Caki2 (cell line): ENCODE measurements at places on chromosomes 1 and 21. TPM values are rescaled to one million over a fixed set of nuclear protein-coding genes. Genes with fewer than 3 reads are reported as not detected.

The UBQLN4 gene
- 12.4 and 36.6 TPM in 2 replicates for total RNA-seq

DNA sequence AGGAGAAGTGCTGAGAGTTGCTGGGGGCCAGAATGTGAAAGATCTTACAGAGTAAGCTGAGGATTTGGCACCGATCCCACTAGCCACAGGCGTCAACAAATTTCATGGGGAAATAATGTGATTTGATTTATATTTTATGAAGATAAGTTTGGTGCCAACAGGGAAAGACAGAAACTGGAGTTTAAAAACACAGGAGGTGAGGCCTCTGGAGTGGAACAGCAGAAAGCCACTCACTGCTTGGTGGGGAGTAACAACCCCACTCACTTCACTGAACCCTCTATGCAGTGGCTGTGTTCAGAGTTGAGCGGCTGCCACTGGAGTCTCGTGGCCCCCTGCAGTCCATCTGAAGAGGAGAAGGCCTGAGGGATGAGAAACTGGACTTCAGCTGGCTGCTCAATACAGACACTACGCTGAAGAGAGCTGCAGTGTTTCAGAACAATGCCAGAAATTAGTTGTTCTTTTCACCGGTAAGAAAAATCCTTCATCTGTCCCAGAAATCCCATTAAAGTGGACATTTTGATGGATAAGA is 48.0 kb upstream of the RXRG start:
- DNase-seq, result no peak

The SHE gene
- total RNA-seq, result not detected in 2 replicates

- no peak for DNase-seq
These were observed 148.9 kb downstream of the GLUL start for GRCh38 chr1:182242641-182243040.

The SIM2 gene
- total RNA-seq, result 0.27 TPM in 1 of 2 replicates, not detected in the other

DNA sequence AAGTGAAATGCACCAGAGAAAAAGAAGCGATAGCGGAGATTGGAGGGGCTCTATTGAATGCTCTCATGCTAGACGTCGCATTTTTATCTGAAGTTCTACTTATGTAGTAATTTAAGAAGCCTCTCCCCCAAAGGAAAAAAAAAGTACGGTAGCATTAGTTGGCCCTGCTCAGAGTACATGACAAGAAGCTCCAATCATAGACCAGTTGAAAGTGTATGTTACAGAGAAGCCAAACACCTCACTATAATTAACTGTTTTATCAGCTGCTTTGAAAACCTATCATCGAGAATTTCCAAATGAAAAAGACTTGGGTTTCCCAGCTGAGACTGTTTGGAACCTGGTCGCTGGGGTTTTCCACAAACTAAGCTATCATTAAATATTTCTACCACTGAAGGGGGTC is 19.6 kb upstream of the OVAAL start:
- DNase-seq, result no peak

The GRIK1 gene
- not detected in 2 replicates for total RNA-seq

The MPL gene
- total RNA-seq, result not detected in 2 replicates

DNA sequence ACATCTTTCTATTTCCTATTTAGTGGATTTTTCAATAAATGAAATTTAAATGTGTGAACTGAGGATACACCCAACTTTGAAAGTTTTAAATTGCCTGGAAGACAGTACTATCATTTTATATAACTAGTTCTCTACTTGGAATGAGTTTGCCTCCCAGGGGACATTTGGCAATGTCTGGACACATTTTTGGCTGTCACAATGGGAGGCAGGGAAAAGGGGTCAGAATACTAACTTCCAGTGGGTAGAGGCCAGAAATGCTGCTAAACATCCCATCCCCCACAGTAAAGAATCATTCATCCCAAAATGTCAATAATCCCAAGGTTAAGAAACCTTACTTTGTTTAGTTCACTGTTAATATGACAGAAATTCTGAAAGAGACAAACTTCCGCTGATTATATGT is 13.2 kb upstream of the NRAS start:
- DNase-seq, result no peak

The UBL4B gene
- not detected in 2 replicates for total RNA-seq

GRCh38 chr1:17605582-17606344 is 66.3 kb downstream of the ARHGEF10L start:
- DNase-seq, result no peak

The FCAMR gene
- total RNA-seq, result 0.14 TPM in 1 of 2 replicates, not detected in the other

- DNase-seq, result no peak
These were observed 49.0 kb upstream of the TSPAN2 start for GRCh38 chr1:115138271-115138670.

The PRAMEF9 gene
- not detected in 2 replicates for total RNA-seq

DNA sequence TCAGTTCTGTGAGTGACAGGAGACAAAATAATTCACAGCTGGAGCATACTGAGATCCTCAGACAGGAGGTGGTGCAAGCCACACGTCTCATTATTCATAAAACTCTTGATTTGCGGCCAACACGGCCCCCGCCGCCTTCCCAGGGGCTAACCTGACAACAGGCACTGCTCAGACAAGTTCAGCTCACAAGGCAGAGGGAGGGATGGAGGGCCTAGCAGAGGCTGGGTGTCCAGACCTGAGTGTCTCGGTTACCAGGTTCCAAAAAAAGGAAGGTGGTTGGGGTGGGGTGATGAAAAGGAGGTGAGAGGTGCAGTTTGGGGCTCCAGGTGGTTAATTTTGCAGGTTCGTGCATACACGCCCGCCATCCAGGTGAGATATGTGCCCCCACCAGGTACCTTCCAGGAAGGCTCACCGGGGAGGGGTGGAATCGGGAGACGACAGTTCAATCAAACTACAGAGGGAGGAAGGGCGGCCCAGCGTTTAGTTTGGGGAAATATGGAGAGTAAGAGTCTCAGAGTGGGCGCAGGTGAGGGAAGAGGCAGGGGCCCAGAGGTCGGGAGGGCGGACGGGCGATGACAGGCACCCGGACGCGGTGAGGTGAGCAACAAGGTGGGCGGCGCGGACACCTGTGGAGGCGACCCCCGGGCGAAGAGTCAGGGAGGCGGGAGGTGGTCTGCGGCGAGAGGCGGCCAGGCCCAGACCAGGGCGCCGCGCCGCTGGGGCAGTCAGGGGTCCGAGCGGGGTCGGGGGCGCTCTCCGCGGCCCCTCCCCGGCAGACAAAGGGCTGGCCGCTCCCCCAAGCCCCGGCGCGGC is 629 bp downstream of the CTNNBIP1 start:
- no peak for DNase-seq

- no peak for DNase-seq
These were observed 973 bp downstream of the KRTAP10-11 start for GRCh38 chr21:44647222-44647552.

The GJC2 gene
- total RNA-seq, result 0.10 TPM in 1 of 2 replicates, not detected in the other

GRCh38 chr1:155044812-155045657 is 6.1 kb upstream of the ADAM15 start:
- peak; percentile 68 for DNase-seq

DNA sequence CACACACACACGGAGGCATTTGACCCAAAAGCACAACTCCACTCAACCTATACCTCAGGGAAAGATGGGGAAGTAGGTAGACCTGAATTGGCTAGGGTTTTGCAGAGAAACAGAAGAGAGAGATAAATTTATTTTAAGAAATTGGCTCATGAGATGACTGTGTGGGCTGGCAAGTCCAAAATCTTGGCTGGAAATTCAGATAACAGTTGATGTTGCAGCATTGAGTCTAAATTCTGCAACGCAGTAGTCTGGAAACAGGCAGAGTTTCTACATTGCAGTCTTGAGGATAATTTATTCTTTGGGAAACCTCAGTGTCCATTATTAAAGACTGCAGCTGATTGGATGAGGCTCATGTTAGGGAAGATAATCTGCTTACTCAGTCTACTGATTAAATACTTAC is 4.3 kb upstream of the LCE2B start:
- no peak for DNase-seq

- DNase-seq, result no peak
These were observed 37.2 kb upstream of the C1orf115 start for GRCh38 chr1:220652995-220653394.

The BEST4 gene
- not detected in 2 replicates for total RNA-seq

DNA sequence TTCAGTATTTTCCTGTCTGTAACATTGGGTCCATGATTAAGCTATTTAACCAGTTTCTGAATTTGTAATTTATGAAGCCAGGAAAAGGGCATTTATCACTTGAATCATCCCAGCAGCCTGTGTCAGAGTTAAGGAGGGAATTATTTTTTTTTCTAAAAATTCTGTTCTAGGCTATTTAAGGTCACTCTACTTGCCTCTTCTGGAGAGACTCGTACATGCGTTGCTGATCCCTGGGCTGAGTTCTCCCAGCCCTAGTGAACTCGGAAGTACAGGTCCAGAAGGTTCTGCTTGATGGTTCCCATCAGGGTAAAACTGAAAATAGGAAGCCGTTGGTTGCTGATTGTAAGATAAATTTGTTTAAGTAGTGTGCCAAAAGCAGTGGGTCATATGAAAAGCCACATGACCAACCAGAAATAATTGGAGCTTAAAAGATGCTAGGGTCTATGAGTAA is 90.7 kb downstream of the GPR88 start:
- no peak for DNase-seq

The CELA3B gene
- not detected in 2 replicates for total RNA-seq

The CIART gene
- 10.3 and 15.3 TPM in 2 replicates for total RNA-seq

- no peak for DNase-seq
These were observed 26.5 kb upstream of the ATP2B4 start for GRCh38 chr1:203599875-203600781.

GRCh38 chr1:200118779-200119505 is 91.4 kb downstream of the NR5A2 start:
- no peak for DNase-seq

DNA sequence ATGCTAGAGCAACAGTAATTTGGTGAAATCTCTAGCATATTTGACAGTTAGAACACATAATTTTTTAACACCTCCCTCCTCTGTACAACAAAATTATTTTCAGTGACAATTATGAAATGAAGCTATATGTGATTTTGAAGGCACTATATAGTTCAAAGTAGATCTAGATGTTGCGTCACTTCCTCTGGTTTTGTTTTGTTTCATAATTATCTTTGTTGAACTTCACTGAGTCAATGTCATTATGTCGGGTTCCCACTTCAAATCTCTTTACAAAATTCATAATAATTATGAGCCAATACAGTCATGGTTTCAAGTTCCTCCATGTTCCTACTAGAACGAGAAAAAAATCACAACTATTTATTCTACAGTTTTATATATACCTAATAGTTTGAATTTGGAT is 254.8 kb upstream of the PLXNA2 start:
- no peak for DNase-seq

The NKAIN1 gene
- 0.54 and 3.2 TPM in 2 replicates for total RNA-seq

DNA sequence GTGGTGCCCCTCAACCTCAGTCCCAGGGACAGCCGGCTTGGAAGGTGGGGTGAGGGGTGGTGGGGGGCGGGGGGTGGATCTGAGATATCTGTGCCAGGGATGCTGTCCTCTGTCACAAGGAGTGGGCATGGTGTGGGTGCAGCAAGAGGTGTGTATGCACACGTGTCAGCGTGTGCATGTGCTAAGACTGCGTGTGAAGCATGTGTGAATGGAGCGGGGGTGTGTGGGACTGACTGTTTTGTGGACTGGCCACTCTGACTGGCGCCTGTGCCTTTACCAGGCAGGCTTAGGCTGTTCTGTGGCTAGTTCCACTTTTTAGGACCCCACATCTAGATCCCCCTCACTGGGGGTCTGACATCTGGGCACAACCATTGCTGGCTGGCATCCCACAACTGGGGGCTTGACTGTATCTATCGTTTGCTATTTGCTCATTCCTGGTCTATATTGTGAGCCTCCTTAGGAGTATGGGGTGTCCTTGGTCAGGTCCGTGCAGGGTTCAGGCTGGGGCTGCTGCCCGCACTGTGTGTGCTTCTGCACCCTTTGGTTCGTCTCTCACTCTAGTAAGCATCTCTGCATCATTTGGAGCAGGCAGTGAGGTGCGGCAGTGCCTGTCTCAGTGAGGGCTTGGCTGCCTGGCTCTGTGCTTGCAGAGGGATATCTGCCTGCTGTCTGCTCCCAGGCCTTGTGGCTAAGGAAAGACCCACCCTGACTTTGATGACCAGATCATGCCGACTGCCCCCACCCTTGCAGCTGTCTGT is 1.9 kb downstream of the AMPD2 start:
- DNase-seq, result no peak

The KIRREL1 gene
- 62.9 and 80.2 TPM in 2 replicates for total RNA-seq

The CHD5 gene
- total RNA-seq, result not detected in 2 replicates

- no peak for DNase-seq
These were observed 43.5 kb downstream of the GBP6 start for GRCh38 chr1:89407360-89407759.

GRCh38 chr1:230187290-230187689 is 120.3 kb downstream of the GALNT2 start:
- no peak for DNase-seq

GRCh38 chr1:170749549-170749948 is 85.6 kb downstream of the PRRX1 start:
- no peak for DNase-seq

The TMEM52 gene
- total RNA-seq, result not detected in 2 replicates

GRCh38 chr1:90725657-90726424 is 8.7 kb upstream of the BARHL2 start:
- DNase-seq, result no peak

The SLFNL1 gene
- not detected in 2 replicates for total RNA-seq

The PTGS2 gene
- 0.03 and 0.20 TPM in 2 replicates for total RNA-seq

DNA sequence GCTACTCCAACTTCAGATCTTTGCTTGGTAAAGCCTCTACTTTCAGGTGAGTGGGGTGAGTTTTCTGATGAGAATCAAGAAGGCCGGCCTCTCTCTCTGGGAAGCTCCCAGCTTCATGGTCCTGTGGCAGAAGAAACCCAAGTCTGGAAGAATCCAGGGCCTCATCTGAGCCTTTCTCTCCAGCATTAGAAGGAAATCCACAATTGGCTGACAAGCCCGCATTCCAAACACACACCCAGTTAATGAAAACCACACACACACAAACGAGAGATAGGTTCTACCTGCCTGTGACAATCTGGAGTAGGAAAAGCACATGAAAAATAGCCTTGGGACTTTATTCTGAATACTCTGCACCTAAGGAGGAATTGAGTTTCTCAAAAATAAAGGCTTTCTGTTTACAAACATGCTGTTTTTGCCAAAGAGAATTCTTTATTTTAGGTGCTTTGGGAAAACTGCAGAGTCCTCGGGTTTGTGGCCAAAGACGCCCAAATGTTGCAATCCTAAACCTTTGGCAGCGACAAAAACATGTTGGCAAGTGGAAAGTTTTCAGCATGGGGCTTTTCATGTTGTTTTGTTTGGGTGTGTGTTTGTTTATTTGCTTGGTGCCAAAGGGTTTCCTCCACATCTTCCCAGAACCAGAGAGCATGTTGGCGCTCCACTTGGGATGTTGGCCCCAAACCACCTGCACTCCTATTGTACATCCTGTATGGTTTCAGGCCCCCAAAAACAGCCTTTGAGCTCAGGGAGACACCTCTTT is 216.2 kb downstream of the SETD4 start:
- DNase-seq, result no peak

The GBP2 gene
- total RNA-seq, result 2.7 and 3.7 TPM in 2 replicates

GRCh38 chr1:52368383-52369172 is 2.6 kb upstream of the CC2D1B start:
- DNase-seq, result peak; percentile 62

GRCh38 chr1:41419584-41420295 is 58.5 kb downstream of the FOXO6 start:
- no peak for DNase-seq

The CKS1B gene
- 166 and 305 TPM in 2 replicates for total RNA-seq

- no peak for DNase-seq
These were observed 64.7 kb downstream of the COQ8A start for GRCh38 chr1:227004796-227005195.
